Mesenchymal stem cell (in vitro differentiated cells and primary cell): ENCODE measurements at places on chromosomes 5 and 9.

DNA sequence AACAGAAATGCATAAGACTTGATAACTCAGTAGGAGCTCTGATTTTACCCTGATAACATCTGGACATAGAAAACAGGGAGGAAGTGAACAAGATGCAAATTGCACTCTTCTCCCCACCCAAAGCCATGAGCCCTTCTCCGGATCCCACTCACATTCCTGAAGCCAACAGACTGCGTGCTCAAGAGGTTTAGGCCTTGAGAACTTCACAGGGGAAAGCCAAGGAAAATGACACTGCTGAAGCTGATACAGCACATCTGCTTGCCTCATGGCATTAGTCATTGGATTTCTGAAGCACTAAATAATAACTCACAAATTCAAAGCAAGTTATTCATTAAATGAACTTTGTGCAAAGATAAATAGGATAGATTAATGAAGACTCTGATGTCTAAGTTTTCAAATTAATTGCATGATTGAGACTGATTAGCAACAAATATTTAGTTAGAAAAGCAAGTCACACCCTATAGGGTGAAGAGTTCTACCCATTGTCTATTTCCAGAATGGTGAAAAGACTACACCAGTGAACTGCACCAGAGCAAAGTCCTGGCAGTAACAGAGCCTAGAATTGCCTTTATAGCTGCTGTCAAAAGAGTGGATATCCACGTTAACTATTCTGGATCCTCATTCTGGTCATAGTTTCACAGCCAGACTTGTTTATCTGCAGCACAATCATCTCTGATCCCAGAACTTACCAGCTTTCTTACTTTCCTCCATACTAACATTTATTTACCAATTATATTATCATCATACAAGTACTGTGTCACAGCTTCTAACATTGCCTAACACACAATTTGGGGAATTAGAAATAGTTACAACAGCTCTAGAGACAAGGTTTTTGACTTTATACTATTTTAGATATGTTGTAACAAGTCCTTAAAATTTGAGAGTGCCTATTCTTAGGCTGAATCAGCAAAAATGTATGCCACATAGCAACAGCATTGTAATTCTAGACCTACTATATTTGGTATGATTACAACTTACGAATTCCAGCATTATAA, 432.1 kb upstream of the RGMB start:
- peak; percentile 73 for DNase-seq

- no peak for DNase-seq
Measured at GRCh38 chr5:126137891-126138280, 285.3 kb upstream of the GRAMD2B start.

DNA sequence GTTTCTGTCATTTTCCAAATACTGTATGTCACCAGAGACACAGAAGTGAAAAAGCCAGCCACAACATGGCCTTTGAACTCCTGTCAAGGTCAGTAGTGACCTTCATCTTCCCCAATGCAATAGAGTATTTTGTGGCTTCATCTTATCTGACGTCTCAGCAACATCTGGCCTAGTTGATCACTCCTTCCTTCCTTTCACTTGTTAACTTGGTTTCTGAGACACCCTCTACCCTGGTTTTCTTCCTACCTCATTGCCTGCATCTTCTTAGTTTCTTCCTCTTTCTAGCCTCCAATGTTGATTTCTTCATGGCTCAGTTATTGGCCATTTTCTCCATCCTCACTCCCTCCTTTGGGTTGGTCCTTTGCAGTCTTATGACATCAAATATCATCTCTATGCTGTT, 36.3 kb downstream of the GLIS3 start:
- DNase-seq = no peak

- DNase-seq = no peak
Measured at GRCh38 chr5:181084621-181085195, 44.6 kb downstream of the BTNL9 start.

DNA sequence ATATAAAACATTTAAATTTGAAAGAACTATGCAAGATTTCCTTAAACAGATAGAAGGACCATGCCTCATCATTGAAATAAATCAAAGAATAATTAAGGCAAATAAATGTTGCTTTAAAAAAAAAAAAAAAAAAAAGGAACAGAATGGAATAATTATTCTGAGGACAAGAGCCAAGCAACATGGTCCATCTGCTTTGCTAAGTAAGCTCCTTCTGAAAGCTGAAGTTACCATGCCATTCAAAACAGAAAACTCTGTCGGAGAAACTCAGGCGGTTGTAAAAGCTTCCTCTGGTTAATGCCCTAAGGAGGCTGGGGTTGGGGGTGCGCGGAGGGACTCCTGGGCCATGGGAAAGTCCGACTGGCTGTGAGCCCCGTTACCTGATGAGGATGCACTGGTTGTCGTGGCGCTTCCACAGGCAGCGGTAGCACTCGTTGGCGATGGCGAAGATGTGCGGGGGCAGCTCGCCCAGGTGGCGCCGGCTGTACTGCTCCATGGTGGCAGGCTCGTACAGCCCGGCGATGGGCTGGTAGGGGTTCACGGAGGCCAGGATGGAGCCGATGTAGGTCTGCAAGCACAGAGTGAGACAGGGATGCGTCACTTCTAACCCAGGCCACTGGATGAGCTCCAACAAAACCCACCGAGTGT, 141.7 kb downstream of the MYO10 start:
- DNase-seq = no peak

- no peak for DNase-seq
Measured at GRCh38 chr9:136624184-136624951, 38.3 kb upstream of the EGFL7 start.

DNA sequence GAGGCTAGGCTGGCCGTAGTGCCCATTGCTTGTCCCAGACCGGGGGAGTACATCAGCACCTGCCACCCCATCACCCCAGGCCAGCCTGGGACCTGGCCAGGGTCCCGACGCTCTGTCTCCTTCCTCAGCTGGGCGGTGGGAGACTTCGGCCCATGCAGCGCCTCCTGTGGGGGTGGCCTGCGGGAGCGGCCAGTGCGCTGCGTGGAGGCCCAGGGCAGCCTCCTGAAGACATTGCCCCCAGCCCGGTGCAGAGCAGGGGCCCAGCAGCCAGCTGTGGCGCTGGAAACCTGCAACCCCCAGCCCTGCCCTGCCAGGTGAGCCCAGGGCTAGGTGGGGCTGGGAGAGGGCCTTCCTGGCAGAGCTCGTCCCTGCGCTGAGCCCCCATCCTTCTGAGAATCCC, 16.5 kb upstream of the CACFD1 start:
- no peak for DNase-seq

DNA sequence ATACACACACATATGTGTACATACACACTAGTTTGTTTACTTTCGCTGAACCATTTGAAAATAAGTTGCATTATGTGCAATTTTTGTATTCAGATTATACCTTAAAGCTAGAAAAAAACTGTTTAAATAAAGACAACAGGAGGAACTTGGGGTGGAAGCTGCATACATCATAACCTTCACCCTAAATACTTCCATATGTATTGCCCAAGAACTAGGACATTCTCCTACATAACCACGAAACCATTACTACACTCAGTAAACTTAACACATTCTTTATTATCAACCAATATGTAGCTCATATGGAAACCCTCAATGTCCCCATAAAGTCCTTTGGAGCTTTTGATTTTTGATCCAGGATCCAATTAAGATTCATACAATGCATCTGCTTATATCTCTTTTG, 83.3 kb downstream of the GIN1 start:
- DNase-seq = no peak

- no peak for DNase-seq
Measured at GRCh38 chr5:79853676-79854418, 137.2 kb downstream of the MTX3 start.

- DNase-seq = no peak
Measured at GRCh38 chr5:72308853-72309191, 11.2 kb downstream of the MRPS27 start.

DNA sequence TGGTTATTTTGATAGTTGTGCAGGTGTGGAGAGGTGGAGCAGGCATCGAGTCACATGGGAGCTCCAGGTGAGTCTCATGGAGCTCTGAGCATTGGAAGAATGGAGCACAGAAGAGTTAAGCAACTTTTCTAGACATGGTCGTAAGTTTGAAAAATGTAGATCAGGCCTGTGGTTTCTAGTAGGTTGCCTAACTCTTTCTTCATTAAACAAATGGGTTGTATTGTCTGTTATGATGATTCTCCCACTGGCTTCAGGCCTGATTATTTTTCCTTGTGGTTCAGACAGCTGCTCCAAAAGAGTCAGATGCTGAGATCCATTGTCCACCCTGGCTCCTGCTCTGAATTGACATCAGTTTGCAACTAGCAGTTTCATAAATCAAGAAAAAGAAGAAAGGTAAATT, 80.3 kb upstream of the RPS23 start:
- peak; percentile 54 for DNase-seq

DNA sequence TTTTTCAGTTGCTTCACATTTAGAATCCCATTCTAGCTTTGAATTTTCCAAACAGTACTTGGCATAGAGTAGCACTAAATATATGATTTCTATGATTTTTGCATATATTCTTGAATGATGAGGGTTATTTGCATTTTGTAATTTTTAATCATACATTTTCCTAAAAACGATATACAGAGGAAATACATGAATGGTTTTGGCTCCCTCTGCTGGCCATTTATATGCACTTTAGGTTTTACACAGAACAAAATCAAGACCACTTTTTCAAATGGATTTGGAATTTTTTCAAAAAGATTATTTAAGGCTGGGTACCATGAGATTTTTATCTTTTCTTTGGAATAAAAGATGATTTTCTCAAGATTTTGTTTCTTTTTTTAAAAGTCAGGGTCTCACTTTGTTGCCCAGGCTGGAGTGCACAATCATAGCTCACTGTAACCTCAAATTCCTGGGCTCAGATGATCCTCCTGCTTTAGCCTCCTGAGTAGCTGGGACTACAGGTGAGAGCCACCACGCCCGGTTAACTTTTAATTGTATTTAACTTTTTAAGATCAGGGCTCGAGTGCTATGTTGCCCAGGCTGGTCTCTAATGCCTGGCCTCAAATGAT, 16.7 kb upstream of the COMMD10 start:
- DNase-seq = peak; percentile 61

DNA sequence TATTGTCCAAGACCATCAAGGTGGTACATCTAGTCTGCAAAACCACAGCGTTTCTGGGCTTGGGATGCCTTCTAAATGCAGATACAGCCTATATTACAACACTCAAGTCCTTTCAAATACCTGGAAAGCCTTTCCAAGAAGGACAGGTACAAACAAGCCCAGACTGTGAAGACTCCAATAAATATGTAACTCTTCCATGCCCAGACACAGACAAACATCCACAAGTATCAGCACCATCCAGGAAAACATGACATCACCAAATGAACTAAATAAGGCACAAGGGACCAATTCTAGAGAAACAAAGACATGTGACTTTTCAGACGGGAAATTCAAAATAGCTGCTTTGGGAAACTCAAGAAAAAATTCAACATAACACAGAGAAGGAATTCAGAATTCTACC, 152.7 kb upstream of the POC5 start:
- DNase-seq = no peak

GRCh38 chr5:166540156-166540555, 1751.3 kb upstream of the WWC1 start:
- DNase-seq = no peak

DNA sequence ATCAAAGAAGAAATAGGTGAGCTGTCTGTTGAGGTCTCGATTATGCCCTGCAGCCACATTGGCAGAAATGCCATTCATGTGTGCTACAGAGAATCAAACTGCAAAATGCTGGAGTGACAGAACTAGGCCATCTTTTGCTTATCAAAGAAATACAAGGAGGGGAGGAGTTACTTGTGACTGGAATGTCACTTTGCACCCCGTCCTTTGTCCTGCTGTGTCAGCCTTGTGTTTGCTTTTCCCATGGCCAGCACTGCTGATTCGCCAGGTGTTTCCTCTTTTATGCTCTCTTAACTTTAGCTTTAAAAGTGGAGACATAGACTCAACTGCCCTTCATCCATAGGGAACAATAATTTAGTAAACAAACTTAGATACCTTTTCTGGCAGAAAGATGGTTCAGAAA, 54.3 kb downstream of the SLC46A2 start:
- DNase-seq = no peak

DNA sequence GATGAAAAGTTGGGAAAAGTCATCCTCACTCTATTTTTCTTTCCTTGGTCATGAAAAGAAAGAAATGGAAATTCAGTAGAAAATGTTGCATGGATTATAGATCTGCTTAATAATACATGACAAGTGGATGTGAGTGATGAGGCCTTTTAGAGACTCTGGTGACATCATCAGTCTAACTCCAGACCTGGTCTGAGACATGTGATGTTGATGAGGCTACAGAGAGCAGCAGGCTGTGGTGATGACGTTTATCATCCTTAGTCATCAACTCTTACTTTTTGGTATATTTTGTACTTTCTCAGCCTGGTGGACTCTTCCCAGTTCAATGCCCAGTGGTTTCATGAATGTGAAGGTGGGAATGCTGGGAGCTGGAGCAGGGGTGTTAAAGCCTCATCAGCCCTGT, 116.4 kb downstream of the TTLL11 start:
- peak; percentile 58 for DNase-seq

GRCh38 chr5:178630475-178630930, 3.7 kb upstream of the CLK4 start:
- peak; percentile 50 for DNase-seq

DNA sequence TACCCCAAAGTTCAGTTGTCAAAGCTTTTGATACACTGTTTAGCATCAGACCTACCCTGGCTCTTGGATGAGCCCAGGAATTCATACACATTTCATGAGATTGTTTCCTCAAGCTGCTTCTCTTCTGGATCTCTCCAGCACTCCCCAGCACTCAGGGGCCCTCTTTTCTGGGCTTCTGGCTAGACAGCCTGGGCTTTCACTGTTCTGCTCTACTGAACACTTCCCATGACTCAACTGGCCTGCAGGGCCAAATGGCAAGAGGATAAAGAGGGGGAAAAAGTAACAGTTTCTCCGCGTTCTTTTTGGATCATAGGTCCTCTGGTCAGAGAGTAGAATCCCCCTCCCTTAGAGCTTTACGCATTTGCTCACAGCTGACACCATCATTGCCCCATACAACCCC, 20.9 kb upstream of the LURAP1L start:
- no peak for DNase-seq

DNA sequence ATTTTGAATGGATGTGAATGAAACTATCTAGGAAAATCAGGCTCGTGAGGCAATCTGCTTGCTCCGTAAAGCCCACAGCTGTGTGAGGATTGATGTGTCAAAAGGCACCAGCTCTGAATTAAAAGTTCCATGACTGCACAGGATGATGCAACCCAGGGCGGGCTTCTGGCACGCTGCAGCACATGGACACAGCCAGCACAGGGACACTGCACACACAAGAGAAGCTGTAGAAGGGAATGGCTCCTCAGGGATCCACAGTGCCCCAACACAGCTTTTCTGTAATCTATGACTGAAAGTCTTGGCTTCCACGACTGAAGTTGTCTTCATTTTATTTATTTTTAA, 151.0 kb downstream of the GCNT1 start:
- peak; percentile 55 for DNase-seq

DNA sequence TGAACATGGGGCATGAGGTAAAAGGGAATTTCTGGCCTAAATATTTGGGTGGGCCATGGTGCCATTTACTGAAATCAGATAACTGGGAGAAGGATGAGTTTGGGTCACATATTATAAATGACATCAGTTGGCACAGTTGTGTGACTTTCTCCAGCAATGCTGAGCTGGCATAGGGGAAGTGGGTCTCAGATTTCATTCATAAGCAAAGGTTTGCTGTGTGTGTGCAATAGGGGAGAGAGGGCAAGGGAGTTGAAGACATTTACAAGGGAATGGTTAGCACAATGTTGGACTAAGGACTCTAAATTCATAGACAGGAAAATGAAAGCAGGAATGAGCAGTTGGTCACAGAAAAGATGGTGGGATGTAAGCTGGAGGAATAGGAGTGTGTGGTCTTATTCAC, 47.8 kb upstream of the KLF9 start:
- DNase-seq = no peak

- DNase-seq = no peak
Measured at GRCh38 chr9:125932746-125933455, 185.7 kb downstream of the PBX3 start.

GRCh38 chr5:92380069-92380770, 997.1 kb upstream of the ARRDC3 start:
- peak; percentile 28 for DNase-seq
